Prostate gland (tissue), 2 donors: ENCODE measurements at places on chromosomes 7 and 10. TPM values are rescaled to one million over a fixed set of nuclear protein-coding genes. Genes with fewer than 3 reads are reported as not detected.

DNA sequence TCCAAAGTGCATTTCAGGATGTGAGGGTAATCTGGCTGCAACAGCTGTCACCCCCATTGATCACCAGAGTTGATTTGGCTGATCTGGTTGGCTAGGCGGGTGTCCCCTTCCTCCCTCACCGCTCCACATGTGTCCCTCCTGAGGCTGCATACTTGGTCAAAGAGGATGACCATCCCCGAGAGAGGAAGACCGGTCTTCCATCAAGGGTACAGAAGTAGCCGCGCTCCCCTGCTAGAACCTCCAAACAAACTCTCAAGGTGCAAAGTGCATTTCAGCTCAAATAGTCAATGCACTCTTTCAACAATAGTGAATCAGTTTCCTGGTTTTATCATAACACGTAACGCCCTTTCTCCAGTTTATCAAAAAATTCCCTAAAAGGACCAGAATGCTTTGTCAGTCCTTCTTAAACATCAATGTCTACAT is 44.6 kb downstream of the CARD11 start:
- no peaks in the 10 kb centered on the region for H3K36me3 ChIP-seq
- no peak overlapping the region for H3K27ac ChIP-seq
- H3K27me3 ChIP-seq: no peaks in the 10 kb centered on the region
- no peak for DNase-seq

DNA sequence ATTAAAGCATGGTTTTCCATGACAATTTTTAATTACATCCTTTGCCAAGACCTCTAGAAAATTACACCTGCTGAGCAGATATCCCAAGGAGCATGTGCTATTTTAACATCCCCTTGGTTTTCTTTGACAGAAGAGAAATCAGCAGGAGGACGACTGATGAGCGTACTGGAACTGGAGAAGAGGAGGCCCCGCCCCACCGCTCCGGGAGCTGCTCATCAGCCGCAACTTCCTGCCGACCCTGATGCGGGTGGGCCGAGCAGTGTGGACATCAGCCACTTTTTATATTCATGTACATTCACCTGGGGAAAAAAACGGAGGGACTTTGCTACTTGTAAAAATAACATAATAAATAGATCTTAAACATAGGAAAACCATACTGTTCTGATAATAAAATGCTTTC is 54.2 kb downstream of the CDC123 start:
- no peak for DNase-seq
- H3K27me3 ChIP-seq: no peaks in the 10 kb centered on the region
- H3K4me3 ChIP-seq: no peak overlapping the region

DNA sequence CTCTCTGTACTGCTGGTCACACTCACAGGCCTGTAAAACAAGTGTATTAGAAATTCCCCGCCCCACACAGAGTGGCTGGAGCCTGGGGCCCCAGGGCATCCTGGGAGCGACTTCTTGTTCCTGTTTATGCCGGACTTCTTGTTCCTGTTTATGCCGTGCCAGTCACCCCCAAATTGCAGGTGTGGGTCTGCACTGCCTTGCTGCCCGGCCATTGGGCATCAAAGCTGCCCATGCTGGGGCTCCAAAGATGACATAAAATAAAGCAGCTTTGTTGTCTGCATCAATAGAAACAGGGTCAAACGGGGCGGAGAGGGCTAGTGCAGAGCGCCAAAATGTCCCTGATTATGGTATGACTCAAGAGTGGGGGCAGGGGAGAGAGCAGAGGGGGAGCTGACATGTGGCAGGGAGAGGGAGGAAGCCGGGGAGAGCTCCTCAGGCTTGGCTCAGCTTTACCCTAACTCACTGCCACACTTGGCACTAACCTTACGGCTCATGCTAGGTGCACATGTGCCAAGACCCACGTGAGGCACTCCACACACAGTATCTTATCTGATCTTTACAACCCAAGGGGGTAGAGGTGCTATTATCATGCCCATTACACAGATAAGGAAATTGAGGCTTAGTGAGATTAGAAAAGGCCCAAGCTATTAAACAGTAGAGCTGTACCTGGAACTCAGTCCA is 98.4 kb downstream of the PIP4K2A start:
- H3K27ac ChIP-seq: no peak overlapping the region
- H3K27me3 ChIP-seq: no peaks in the 10 kb centered on the region

DNA sequence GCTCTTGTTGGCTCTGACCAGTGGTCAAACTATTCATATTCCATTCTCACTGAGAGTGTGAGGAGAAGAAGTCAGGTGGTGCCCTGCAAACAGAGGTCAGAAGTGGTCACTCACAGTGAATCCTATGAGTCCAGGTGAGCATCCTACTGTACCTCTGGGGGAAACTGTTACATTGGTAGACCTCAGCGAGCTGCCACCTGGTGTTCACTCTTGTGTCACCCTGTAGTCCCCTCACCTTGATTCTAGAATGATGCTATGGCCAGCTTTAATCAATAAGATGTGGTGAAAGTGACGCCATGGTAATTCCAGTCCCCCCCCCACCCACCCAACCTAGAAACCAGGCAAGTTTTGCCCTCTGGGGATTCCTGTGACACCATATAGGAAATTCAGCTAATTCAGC is 1.2 kb upstream of the AMPH start:
- H3K27ac ChIP-seq: no peak overlapping the region
- no peaks in the 10 kb centered on the region for H3K4me1 ChIP-seq
- H3K36me3 ChIP-seq: no peaks in the 10 kb centered on the region
- H3K4me3 ChIP-seq: no peak overlapping the region

- H3K36me3 ChIP-seq: no peaks in the 10 kb centered on the region
- H3K27ac ChIP-seq: no peak overlapping the region
- no peaks in the 10 kb centered on the region for H3K4me1 ChIP-seq
- DNase-seq: no peak
- H3K27me3 ChIP-seq: no peaks in the 10 kb centered on the region
- no peak overlapping the region for H3K4me3 ChIP-seq
Observed at GRCh38 chr7:29236071-29236580, 41.6 kb downstream of the CHN2 start.

GRCh38 chr7:98548971-98549370 is 68.1 kb upstream of the NPTX2 start:
- no peaks in the 10 kb centered on the region for H3K4me1 ChIP-seq
- no peak for DNase-seq
- no peak overlapping the region for H3K4me3 ChIP-seq
- H3K27me3 ChIP-seq: no peaks in the 10 kb centered on the region

GRCh38 chr10:42955493-42955889 is 121.4 kb upstream of the RET start:
- no peak overlapping the region for H3K4me3 ChIP-seq
- no peak for DNase-seq
- H3K27ac ChIP-seq: no peak overlapping the region
- H3K27me3 ChIP-seq: no peaks in the 10 kb centered on the region
- no peaks in the 10 kb centered on the region for H3K36me3 ChIP-seq

DNA sequence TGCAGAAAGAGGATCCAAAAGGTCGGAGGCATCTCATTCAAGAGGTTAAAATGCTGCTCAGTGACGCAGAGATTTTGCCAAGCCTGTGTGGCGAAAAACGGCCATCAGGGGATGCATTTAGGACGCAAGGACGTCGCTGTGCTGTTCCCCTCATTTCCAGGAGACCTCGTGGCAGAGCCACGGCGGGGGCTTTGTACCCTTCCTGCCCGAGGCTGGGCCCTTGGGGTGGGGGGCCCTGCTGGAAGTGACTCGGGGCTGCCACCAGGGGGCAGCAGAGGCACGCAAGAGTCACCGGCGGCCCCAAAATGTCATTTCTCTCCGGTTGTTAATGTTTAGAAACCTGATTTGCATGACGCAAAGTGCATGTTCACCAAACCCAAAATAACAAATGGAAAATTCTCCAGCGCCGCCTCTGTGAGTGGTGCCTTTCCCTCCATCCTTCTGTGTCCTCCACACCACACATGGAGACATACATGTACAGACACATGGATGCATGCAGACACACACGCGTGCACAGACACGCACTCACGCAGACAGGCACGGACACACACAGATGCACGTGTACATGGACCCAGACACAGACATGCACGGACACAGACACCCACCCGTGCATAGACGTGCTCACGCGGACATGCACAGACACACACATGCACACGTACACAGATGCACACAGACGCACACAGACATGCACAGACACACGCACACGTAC is 51.0 kb upstream of the NKX6-2 start:
- no peak for DNase-seq
- H3K27ac ChIP-seq: no peak overlapping the region
- H3K27me3 ChIP-seq: peaks cover 24% of the 10 kb centered on the region
- H3K4me3 ChIP-seq: no peak overlapping the region
- no peaks in the 10 kb centered on the region for H3K4me1 ChIP-seq

- H3K27ac ChIP-seq: no peak overlapping the region
- H3K4me3 ChIP-seq: no peak overlapping the region
- H3K4me1 ChIP-seq: peaks cover 5% of the 10 kb centered on the region
- peaks cover 91% of the 10 kb centered on the region for H3K27me3 ChIP-seq
Observed at GRCh38 chr10:123139521-123140163, 3.9 kb downstream of the HMX3 start.

DNA sequence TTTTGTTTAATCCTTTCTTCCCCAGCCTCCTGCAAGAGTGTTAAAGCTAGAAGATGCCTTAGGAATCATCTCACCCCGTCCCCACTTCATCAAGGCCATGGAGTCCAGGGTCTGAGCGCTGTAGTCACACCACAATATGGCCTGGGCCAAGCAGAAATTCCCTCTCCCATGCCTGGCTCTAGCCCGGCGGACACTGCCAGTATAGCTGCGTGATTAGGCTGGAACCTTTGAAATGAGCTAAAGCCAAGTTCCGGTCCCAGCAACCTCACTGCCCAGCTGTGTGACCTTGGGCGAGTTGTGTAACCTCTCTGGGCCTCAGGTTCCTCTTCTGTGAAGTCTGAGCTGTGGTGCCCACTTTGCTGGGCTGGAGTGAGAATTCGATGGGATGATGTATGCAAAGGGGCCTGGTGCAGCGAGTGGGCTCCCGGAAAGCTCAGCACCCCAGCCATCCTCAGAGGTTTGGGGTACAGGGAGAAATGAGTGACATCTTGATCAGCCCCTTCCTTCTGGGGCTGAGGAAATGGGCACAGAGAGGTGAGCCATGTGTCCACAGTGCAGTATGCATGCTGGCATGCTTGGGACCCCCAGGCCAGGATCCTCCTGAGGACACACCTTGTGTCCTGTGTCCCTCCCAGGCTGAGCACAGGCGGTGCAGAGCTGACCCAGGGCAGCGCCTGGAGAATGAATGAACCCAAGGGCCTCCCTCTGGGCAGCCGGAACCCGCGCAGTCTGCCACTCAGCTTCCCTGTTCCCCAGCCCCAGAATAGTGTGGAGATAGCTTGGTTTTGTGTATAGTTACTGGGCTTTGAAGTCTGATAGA is 118.6 kb downstream of the ZMIZ1 start:
- H3K27me3 ChIP-seq: no peaks in the 10 kb centered on the region
- no peaks in the 10 kb centered on the region for H3K36me3 ChIP-seq
- DNase-seq: no peak
- no peak overlapping the region for H3K4me3 ChIP-seq

DNA sequence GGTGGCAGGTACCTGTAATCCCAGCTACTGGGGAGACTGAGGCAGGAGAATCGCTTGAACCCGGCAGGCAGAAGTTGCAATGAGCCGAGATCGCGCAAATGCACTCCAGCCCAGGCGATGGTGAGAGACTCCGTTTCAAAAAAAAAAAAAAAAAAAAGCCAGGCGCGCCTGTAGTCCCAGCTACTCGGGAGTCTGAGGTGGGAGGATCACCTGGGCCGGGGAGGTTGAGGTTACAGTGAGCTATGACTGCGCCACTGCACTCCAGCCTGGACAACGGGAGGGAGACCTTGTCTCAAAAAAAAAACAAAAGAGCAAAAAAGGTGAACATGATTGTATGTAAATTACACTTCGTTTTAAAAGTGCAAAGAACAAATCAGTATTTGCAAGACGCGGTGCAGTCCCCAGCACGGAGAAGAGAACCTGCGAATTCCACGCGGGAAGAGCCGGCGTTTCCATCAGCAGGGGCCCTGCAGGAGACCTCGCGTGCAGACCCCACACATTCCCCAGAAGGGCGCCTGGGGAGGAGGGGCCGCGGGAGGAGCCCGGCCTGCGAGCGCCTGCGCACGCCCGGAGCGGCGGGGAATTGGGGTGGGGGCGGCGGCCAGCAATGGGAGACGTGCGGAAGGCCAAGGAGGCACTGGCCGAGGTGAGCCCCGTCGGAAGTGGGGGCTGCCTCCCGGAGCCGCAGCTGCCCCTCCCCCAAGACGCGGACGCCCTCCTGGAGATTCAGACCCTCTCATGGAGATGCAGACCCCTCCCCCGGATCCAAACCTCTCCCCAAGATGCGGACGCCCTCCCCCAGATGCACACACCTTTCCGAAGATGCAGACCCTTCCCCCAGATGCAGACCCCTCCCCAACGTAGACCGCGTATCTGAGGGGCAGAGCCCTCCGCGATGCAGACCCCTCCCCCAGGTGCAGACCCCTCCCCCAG is 16.7 kb upstream of the SUN1 start:
- H3K36me3 ChIP-seq: no peaks in the 10 kb centered on the region
- H3K27ac ChIP-seq: peak overlapping the region; percentile 69
- peak overlapping the region; percentile 97 for H3K4me3 ChIP-seq
- DNase-seq: peak; percentile 33
- no peaks in the 10 kb centered on the region for H3K27me3 ChIP-seq

- no peak overlapping the region for H3K4me3 ChIP-seq
- H3K27me3 ChIP-seq: no peaks in the 10 kb centered on the region
- no peaks in the 10 kb centered on the region for H3K4me1 ChIP-seq
- H3K27ac ChIP-seq: no peak overlapping the region
- no peak for DNase-seq
Observed at GRCh38 chr7:35849158-35849831, 48.4 kb downstream of the SEPTIN7 start.

DNA sequence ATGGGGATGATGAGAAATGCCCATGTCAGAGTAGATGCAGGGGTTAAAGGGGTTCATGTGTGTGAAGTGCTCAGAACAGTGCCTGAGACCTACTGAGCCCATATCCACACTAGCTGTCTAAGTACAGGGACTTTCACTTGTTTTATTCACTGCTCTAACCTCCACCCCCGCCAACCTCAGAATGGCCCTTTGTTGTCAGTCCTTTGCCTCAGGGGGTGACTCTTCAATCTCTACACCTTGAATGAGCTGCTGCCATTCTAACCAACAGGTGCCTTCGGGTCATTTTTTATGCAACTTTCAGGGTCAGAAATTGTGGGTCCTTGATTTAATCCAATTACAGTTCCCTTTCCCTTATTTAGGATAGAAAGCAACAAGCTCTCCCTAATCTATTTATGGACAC is 26.2 kb downstream of the VSTM4 start:
- H3K4me1 ChIP-seq: no peaks in the 10 kb centered on the region
- H3K36me3 ChIP-seq: no peaks in the 10 kb centered on the region
- no peak for DNase-seq
- no peak overlapping the region for H3K27ac ChIP-seq
- no peaks in the 10 kb centered on the region for H3K27me3 ChIP-seq
- H3K4me3 ChIP-seq: no peak overlapping the region

GRCh38 chr7:117186218-117187010 is 136.4 kb downstream of the WNT2 start:
- H3K4me1 ChIP-seq: no peaks in the 10 kb centered on the region
- H3K27ac ChIP-seq: no peak overlapping the region
- H3K4me3 ChIP-seq: no peak overlapping the region
- H3K27me3 ChIP-seq: no peaks in the 10 kb centered on the region
- no peak for DNase-seq

BTAF1 gene
- 31.2 TPM for total RNA-seq

TMEM176A gene
- total RNA-seq: 3.8 TPM
